Dermis blood vessel endothelial cell (primary cell): ENCODE measurements at places on chromosomes 2 and 18. TPM values are rescaled to one million over a fixed set of nuclear protein-coding genes. Genes with fewer than 3 reads are reported as not detected.
A peak's percentile ranks its signal among the peaks of the same experiment; 100 is the strongest.

- DNase-seq = no peak
Measured at GRCh38 chr2:181574321-181574720, 82.6 kb downstream of the CERKL start.

DNA sequence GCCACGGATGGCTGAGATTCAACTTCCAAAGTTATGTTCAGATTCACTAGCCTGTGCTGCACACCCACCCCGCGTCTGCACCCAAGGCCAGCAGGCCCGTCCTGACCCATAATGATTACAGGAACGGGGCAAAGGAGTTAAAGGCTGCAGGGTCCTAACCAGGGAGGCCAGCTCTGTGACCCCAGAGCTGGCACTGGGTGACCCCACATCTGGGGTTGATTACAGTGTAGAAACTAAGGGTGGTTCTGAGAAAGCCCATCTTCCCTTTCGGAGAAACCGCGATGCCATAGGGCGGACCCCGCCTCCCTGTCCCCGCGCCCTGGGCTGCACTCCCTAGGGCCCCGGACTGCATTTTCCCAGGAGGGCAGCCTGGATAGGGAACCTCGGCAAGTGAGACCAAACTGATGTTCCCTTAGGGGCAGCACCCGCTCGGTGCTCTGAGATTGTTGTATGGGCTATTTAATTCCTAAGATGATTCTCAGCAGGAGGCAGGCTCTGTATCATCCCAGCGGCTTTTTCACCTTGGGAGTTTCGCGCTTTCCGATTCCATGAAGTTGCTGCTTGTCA is 2.2 kb upstream of the GPR148 start:
- DNase-seq = no peak

Gene CPO
- total RNA-seq = not detected in 2 replicates

DNA sequence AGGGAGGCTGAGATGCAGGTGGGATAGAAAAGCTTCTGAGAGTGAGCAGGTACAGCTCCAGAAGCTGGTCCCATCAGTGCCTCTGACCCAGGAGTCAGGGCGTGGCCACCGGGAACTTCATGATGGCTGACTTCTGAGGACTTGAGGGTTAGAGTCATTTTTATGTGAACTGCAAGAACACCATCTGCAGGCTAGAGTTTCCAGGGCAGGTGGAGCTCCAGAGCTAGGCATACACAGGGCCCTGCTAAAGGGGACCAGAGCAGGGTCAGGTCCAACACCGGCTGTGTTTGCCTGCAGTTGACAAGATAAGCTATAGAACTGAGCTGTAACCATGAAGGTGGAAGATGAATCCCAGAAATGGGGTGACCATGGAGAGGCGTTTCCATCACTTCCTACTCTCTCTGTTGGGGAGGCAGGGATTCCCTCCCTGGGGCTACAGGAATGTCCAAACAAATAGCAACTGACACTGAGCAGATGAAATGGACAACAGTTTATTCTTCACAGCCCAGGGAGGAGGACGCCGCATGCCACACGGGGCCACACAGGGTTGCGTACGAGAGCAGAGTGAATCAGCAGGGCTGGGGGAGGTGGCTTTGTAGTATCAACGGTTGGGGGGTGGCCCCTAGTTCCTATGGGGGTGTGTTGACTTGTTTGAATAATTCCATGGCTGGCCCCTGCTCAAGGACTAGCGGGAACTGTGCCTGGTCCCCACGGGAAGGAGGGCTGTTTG is 77.6 kb upstream of the ZNF516 start:
- no peak for DNase-seq

GRCh38 chr2:45992021-45992740 is 305.0 kb upstream of the EPAS1 start:
- no peak for DNase-seq

Gene TSPYL6
- total RNA-seq = not detected in 2 replicates

Gene ARMC9
- 9.7 and 19.9 TPM in 2 replicates for total RNA-seq

Gene CLEC4F
- 0.09 and 0.34 TPM in 2 replicates for total RNA-seq

- peak; percentile 77 for DNase-seq
Measured at GRCh38 chr2:150143087-150143536, 344.4 kb downstream of the RND3 start.

GRCh38 chr2:23925702-23926289 is 1.1 kb downstream of the ATAD2B start:
- peak; percentile 75 for DNase-seq

- DNase-seq = no peak
Measured at GRCh38 chr2:8285081-8285480, 396.8 kb upstream of the ID2 start.

GRCh38 chr2:68158134-68158447 is 403 bp downstream of the PNO1 start:
- DNase-seq = no peak

DNA sequence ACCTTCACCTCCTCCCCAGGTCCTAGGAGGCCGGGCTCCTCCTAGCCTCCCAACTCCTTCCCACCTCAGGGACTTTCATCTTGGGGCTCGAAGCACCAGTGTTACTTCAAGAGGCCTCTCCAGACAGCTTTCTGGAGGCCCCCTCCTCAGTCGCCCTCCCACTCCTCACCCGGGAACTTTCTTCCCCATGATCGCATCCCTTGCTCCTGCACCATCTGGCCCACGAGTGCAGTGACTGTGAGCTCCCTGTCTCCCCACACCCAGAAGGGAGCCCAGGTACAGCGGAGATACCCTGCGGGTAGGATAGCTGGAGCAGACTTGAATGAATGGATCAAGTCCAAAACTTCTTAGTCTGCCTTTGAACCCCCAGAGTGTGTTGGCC is 6.1 kb downstream of the ERFE start:
- DNase-seq = no peak

DNA sequence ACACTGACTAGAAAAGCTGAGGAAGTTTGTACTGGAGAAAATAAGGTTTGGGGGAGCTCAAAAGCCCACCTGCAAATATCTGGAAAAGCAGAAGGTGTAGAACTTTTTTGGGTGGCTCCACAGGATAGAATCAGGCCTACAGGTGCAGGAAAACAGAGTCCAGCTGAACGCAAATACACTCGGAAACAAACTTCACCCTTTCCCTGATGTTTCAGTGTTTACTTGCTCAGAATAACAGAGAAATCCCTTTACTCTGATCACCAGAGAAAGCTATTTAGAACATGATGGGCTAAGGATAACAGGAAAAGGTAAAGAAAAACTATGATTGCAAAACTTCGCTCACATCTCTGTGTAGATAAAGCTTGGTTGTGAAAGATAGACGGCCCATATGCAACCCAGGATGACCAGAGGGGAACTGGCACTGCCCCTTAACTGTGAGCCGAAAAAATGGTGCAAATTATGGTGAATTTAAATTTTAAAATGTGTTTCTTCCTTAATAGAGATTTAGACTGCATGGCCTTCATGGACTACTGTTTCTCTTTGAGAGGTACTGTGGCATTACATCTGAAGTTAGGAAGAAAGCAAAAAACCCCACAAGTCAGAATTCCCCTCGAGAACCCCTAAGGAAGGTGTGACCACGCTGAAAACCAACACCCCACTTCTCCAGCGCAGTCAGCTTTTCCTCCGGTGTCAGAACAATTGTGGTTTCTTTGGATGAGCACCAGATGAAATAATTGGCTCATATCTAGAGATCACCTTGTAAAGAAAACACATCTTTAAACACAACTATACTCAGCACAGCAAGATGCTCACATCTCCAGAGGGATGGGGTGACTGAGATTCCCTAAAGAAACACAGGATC is 84.5 kb upstream of the TMEM247 start:
- no peak for DNase-seq

- no peak for DNase-seq
Measured at GRCh38 chr2:23452853-23453420, 68.0 kb downstream of the KLHL29 start.

DNA sequence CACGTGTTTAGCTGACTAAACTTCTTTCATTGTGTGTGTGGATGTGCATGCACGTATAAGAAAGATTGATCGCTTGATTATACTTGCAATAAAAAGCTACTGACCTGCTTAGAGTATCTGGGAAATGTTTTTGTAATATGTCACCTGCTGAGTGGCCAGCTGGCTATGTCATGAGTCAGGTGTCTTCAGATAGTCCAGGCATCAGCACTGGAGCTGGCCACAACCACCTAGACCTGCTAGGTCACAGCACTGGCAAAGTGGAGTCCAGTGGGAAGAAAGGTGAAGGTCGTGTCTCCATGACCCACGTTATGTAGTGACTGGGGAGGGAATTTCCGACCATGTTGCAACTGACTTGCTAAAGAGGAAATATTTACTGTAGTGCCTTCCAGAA is 147.0 kb downstream of the ESCO1 start:
- no peak for DNase-seq

- DNase-seq = peak; percentile 21
Measured at GRCh38 chr2:136013136-136013685, 27.8 kb upstream of the DARS1 start.

GRCh38 chr2:203763241-203763937 is 57.0 kb downstream of the CD28 start:
- DNase-seq = no peak

Gene SCYGR4
- total RNA-seq = not detected in 2 replicates

Gene VWC2L
- total RNA-seq = not detected in 2 replicates

DNA sequence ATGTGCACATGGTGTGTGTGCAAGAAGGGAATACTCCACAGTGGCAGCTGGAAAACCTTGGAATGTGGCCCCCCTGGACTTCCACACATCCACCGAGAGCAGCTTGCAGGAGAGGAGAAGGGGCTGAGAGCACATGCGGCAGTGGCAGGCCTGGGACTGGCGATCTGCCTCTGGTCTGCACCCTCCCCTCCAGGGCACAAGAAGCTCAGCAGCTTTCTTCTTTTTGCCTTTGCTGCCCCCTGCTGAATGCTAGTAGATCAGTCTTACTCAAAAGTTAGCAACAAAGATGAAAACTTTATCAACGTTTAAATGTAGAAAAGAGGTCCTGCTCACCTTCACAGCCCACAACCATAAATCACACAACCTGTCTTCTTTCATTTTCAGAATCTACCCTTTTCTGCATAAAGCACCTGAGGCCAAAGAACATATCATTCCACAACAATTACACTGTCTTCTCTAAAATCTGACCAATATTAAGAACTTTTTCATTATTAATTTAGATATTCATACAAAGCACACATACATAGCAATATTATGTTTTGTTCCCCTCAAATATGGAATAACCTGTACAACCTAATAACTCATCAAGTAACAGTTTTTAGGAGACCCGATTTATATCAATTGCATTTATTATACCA is 34.6 kb downstream of the TGFBRAP1 start:
- DNase-seq = peak; percentile 77

DNA sequence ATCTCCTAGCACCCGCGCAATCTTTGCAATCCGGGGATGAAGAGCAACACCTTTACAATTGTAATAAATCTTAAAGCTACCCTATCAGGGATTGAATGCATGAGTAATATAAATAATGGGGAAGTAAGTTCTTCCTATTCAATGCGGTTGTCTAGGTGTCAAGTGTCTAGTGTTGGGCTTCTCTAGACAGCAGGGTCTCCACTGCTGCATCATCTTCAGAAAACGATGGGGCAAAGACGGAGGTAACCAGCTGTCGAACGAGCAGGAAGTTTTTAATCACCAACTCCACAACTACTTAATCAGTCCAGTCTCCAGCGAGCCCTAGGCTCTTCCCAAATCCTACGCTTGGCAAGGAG is 573 bp downstream of the STAM2 start:
- no peak for DNase-seq

- DNase-seq = no peak
Measured at GRCh38 chr2:237567276-237568029, 1.1 kb downstream of the PRLH start.

Gene SGPP2
- 0.05 and 0.17 TPM in 2 replicates for total RNA-seq

GRCh38 chr2:216537366-216537765 is 38.7 kb downstream of the RPL37A start:
- no peak for DNase-seq

GRCh38 chr2:242054881-242055801 is 185.6 kb downstream of the RTP5 start:
- DNase-seq = no peak

DNA sequence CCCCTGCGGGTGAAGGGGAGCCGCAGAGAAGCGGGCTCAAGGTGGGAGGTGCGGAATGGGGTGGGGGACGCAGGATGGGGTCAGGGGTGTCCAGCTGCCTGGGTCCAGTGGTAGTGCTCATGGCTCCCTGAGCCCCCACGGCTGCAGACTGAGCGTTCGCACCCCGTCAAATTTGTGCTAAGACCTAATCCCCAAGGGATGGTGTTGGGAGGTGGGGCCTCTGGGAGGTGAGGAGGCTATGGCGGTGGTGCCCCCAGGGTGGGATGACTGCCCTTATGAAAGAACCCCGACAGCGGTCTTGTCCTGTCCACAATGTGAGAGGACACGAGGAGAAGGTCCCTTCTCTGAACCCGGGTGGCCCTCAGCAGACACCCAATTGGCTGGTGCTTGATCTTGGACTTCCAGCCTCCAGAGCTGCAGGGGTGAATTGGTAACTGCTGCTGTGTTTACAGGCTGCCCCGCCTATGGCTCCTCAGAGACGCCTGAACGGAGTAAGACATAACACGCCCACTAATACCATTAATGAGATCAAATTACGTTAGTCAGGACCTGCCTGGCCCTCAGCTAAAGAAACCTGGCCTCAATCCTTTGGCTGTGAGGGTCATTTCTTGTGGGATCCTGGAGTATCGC is 42.6 kb downstream of the PXDN start:
- no peak for DNase-seq

DNA sequence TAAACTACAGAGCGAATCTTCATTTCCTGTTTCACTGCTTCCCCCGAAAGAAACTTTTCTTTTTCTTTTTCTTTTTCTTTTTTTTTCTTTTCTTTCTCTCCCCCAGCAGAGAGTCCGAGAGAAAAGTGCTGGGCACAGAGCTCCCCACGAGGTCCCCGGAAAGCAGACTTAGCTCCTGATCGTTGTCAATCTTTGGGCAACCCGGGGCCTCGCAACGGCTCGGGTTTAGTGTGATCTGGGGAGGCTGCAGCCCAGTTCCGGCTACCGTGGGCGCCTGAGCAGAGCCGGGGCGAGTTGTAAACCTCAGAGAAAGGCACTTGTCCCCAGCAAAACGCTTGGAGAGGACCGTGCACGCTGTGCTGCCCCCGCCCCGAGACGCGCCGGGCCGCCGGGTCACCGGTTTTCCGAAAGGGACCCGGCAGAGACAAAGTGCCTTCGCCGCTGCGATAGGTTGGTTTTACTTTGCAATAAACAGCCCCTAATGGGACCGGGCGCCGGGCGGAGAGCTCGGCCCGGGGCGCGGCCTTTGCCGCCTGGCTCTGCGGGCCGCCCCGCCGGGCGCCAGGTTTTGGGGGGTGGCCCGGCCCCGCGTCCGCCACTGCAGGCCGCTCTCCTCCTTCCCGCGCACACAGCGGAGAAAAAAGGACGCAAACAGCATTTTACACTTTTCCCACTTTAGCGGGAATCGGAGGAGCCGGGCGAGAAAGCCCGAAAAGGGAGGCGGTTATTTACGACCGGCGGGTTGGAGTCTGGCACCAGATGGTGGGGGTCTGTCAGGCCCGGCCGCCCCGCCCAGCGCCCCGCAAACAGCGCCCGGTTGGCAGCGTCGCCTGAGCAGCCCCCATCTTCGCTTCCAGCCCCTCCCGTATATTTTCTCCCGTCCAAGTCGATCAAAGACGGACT is 136.0 kb downstream of the INSIG2 start:
- DNase-seq = peak; percentile 9

- peak; percentile 57 for DNase-seq
Measured at GRCh38 chr2:119223521-119224390, at the start of gene STEAP3. Gene STEAP3, plus strand, starts transcription at chr2:119223834. Its CDS starts 7,179 bp downstream, at chr2:119231013.

- no peak for DNase-seq
Measured at GRCh38 chr18:46899274-46899948, 17.9 kb downstream of the PIAS2 start.
